ENCODE measurements at places on chromosomes 7 and 10. TPM values are rescaled to one million over a fixed set of nuclear protein-coding genes. Genes with fewer than 3 reads are reported as not detected.

DNA sequence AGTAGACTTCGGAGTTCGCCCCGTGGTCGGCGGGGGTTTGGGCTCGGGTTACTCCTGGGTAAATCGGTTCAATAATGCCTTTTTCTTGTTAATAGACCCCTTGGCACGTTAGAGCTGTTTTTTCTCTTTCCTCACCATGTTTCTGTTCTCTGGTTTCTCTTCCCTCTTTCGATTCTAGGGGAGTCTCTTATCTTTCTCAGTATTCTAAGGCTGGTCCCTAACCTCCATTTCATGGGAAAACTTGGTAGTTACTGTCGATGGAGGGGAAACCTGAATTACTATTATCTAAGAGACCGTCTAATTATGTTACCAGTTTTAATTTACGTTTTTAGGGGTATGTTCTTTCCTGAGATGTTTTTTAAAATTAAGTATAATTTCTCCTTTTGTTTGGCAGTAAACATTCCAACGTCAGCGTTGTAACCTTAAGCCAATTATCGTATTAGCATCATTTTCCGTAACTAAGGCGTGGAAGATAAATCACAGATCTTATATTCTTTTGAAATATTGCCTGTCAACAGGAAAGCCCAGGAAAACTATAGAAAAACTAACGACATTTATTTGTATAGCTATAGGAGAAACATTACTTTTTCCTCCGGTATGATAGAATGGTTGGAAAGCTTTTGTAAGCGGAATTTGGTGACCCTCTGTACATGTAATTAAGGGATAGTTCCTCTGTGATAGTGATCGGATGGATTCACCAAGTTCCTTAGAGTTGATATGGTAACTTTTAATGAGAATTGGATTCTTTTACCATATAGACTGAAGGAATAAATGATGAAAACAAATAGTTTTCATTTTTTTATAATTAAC lies 847 bp downstream of the BTAF1 start:
- H3K27me3 ChIP-seq = no peaks in the 10 kb centered on the region
- no peak for DNase-seq
- peaks cover 14% of the 10 kb centered on the region for H3K36me3 ChIP-seq
- H3K4me3 ChIP-seq = peak overlapping the region; percentile 88

GRCh38 chr7:104956753-104957450 lies 57.1 kb upstream of the KMT2E start:
- H3K4me1 ChIP-seq = peaks cover 47% of the 10 kb centered on the region
- H3K27me3 ChIP-seq = no peaks in the 10 kb centered on the region
- H3K4me3 ChIP-seq = peak overlapping the region; percentile 33
- H3K36me3 ChIP-seq = peaks cover 21% of the 10 kb centered on the region
- peak overlapping the region; percentile 94 for H3K27ac ChIP-seq
- peak; percentile 60 for DNase-seq

DNA sequence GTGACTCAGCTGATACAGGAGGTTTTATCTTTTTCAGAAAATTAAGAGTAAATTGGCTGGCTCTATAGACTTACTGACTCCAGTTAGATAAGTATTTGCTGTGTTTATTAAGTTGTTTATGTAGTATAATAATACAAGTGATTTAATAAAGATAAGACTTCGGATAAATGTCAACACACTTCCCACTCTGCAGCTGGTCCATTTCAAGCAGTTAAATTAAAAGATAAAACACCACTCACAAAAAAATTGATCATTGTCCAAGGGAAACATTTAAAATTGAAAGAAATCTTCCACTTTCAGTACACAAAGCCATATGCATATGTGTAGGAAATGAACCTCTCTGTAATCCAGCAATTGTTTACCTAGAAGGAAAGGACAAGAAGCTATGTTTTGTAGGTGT lies 106.1 kb upstream of the SP8 start:
- no peaks in the 10 kb centered on the region for H3K4me1 ChIP-seq
- H3K27me3 ChIP-seq = no peaks in the 10 kb centered on the region
- H3K36me3 ChIP-seq = no peaks in the 10 kb centered on the region
- H3K27ac ChIP-seq = no peak overlapping the region
- H3K4me3 ChIP-seq = no peak overlapping the region

- H3K4me1 ChIP-seq = peaks cover 27% of the 10 kb centered on the region
- peaks cover 18% of the 10 kb centered on the region for H3K36me3 ChIP-seq
- no peak overlapping the region for H3K4me3 ChIP-seq
- DNase-seq = no peak
These were observed 33.9 kb upstream of the PPIF start for GRCh38 chr10:79313320-79313719.

Gene IFIT2
- total RNA-seq = 27.7 TPM

DNA sequence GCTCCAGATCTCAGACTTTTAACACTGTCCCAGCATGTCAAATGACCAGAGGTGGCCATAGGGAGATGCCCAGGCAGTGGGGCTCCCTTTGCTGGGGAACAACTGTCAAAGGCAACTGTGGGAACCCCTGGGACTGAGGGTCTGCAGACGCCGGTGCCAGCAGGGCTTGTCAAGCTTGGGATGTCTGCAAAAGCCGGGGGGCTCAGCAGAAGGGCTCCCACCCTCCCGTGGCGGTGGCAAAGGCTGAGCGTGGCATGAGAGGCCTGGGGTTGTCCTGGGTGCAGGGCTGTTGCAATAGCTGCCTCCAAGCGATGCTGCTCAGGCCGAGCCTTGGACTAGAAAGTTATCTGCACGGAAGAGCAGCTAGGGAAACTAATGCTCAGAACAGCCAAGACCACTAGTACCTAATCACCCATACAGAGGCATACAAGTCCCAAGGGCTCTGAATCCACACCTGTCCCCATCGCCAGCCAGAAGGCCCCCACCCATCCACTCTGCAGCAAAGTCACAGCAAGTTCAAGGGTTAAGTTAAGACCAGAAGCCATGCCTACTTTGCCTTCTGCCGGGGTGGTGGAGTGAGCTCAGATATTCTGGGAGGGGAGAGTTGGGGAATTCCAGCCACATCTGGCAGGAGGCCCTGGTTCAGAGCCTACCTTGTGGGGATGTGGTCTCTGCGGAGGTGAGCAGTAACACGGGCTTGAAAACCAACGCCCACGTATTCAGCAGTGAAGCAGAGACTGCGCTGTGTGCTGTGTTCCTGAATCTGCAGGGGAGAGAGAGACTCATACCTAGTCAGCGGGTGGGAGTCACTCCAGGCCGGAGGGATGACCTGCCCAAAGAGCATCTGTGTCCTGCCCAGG lies 4.6 kb downstream of the SH2B2 start:
- no peaks in the 10 kb centered on the region for H3K36me3 ChIP-seq
- no peaks in the 10 kb centered on the region for H3K27me3 ChIP-seq
- peaks cover 24% of the 10 kb centered on the region for H3K4me1 ChIP-seq
- no peak overlapping the region for H3K4me3 ChIP-seq
- H3K27ac ChIP-seq = no peak overlapping the region
- DNase-seq = peak; percentile 61

- no peak overlapping the region for H3K4me3 ChIP-seq
- DNase-seq = no peak
- no peak overlapping the region for H3K27ac ChIP-seq
- H3K36me3 ChIP-seq = no peaks in the 10 kb centered on the region
- no peaks in the 10 kb centered on the region for H3K27me3 ChIP-seq
These were observed 546.4 kb upstream of the FZD8 start for GRCh38 chr10:36188461-36188860.

Gene OR2A42
- total RNA-seq = not detected

Gene LLCFC1
- total RNA-seq = not detected

Gene IKZF1
- 216 TPM for total RNA-seq

Gene SLC13A1
- not detected for total RNA-seq

- no peak overlapping the region for H3K4me3 ChIP-seq
- H3K36me3 ChIP-seq = no peaks in the 10 kb centered on the region
- peaks cover 10% of the 10 kb centered on the region for H3K27me3 ChIP-seq
- H3K27ac ChIP-seq = no peak overlapping the region
- H3K4me1 ChIP-seq = peaks cover 20% of the 10 kb centered on the region
These were observed 17.7 kb upstream of the FXYD4 start for GRCh38 chr10:43353495-43354329.

GRCh38 chr7:130266258-130266960 lies at the start of gene CPA2:
Gene CPA2, plus strand, starts transcription at chr7:130266863. Its CDS starts 19 bp downstream, at chr7:130266882.
- H3K4me1 ChIP-seq = no peaks in the 10 kb centered on the region
- no peaks in the 10 kb centered on the region for H3K36me3 ChIP-seq
- H3K27me3 ChIP-seq = peaks cover 1% of the 10 kb centered on the region
- DNase-seq = no peak
- H3K27ac ChIP-seq = no peak within 1 kb of the TSS

- no peak overlapping the region for H3K27ac ChIP-seq
- no peaks in the 10 kb centered on the region for H3K36me3 ChIP-seq
- peaks cover 37% of the 10 kb centered on the region for H3K4me1 ChIP-seq
- H3K4me3 ChIP-seq = no peak overlapping the region
- no peaks in the 10 kb centered on the region for H3K27me3 ChIP-seq
These were observed 61.3 kb downstream of the YKT6 start for GRCh38 chr7:44262031-44262430.

- H3K27ac ChIP-seq = no peak overlapping the region
- no peak overlapping the region for H3K4me3 ChIP-seq
- no peaks in the 10 kb centered on the region for H3K27me3 ChIP-seq
- no peaks in the 10 kb centered on the region for H3K4me1 ChIP-seq
These were observed 386.1 kb upstream of the COBL start for GRCh38 chr7:51702673-51703072.

Gene TMEM236
- total RNA-seq = 0.07 TPM

DNA sequence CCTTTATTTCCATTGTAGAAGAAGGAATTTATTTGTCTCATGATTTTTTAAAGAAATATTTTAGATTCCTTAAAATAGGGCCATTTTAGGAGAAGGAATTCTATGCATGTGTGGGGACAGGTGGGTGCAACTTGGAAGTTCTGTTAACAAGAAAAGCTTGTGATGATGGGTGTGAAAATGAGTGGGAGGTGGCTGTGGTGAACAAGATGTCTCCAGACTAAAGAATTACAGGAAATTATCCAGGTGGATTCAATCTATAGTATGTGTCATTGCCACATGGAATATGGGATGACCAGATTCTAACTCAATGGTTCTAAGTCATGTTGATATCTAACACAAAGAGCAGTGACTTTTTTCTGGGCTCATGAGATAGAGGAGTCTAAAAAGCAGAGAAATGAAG lies 229.6 kb upstream of the IGFBP3 start:
- H3K27ac ChIP-seq = no peak overlapping the region
- no peaks in the 10 kb centered on the region for H3K27me3 ChIP-seq
- no peaks in the 10 kb centered on the region for H3K36me3 ChIP-seq
- H3K4me1 ChIP-seq = peaks cover 4% of the 10 kb centered on the region

Gene NPVF
- total RNA-seq = not detected

Gene PDIA4
- 108 TPM for total RNA-seq

DNA sequence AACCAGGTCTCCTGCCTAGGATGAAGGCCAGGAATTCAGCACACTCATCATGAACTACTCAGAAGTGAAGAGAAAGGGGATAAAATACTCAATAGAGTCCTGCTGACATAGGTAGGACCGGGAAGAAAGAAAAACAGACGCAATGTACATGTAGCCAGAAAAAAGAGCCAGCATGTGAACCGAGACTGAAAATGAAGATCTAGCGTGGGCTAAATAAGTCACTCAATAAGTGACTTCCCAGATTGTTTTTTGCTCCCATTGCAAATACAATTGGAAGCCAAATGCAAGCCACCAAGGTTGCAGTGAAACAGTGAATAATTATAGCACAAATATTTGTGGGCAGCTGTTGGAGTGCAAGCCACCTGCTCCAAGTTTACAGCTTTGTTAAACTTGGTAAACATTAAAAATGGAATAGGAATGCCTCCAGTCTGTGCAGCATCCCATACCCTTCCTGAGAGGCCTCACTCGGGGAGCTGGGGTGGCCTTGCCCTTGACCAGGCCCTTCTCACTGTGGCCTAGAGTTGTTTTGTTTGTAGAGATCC lies 34.7 kb upstream of the HPS1 start:
- no peak for DNase-seq
- H3K4me3 ChIP-seq = no peak overlapping the region
- H3K27me3 ChIP-seq = peaks cover 6% of the 10 kb centered on the region
- H3K36me3 ChIP-seq = no peaks in the 10 kb centered on the region
- H3K27ac ChIP-seq = no peak overlapping the region

GRCh38 chr10:72948762-72949161 lies 5.8 kb downstream of the PLA2G12B start:
- H3K4me1 ChIP-seq = no peaks in the 10 kb centered on the region
- H3K4me3 ChIP-seq = no peak overlapping the region
- no peaks in the 10 kb centered on the region for H3K36me3 ChIP-seq
- no peak for DNase-seq
- peaks cover 8% of the 10 kb centered on the region for H3K27me3 ChIP-seq

- H3K4me3 ChIP-seq = no peak overlapping the region
- no peak for DNase-seq
- H3K27me3 ChIP-seq = peaks cover 42% of the 10 kb centered on the region
- peaks cover 3% of the 10 kb centered on the region for H3K4me1 ChIP-seq
- no peak overlapping the region for H3K27ac ChIP-seq
- H3K36me3 ChIP-seq = no peaks in the 10 kb centered on the region
These were observed 1.9 kb upstream of the ARHGAP22 start for GRCh38 chr10:48606530-48607355.

- H3K4me3 ChIP-seq = no peak overlapping the region
- H3K27ac ChIP-seq = no peak overlapping the region
- peaks cover 3% of the 10 kb centered on the region for H3K27me3 ChIP-seq
- H3K4me1 ChIP-seq = no peaks in the 10 kb centered on the region
- no peaks in the 10 kb centered on the region for H3K36me3 ChIP-seq
These were observed 69.8 kb downstream of the C10orf143 start for GRCh38 chr10:130040817-130041330.

GRCh38 chr10:102613785-102614184 lies 30.5 kb upstream of the TRIM8 start:
- no peak overlapping the region for H3K4me3 ChIP-seq
- H3K27ac ChIP-seq = peak overlapping the region; percentile 92
- no peaks in the 10 kb centered on the region for H3K27me3 ChIP-seq
- no peak for DNase-seq
- H3K36me3 ChIP-seq = peaks cover 1% of the 10 kb centered on the region
- peaks cover 41% of the 10 kb centered on the region for H3K4me1 ChIP-seq

GRCh38 chr7:83617858-83618257 lies 31.1 kb downstream of the SEMA3E start:
- no peaks in the 10 kb centered on the region for H3K36me3 ChIP-seq
- no peaks in the 10 kb centered on the region for H3K4me1 ChIP-seq
- no peak overlapping the region for H3K27ac ChIP-seq

Gene NANOS1
- 0.15 TPM for total RNA-seq

Gene SUFU
- total RNA-seq = 8.2 TPM

Gene GPR15LG
- total RNA-seq = not detected

Gene DDC
- not detected for total RNA-seq

- no peaks in the 10 kb centered on the region for H3K4me1 ChIP-seq
- H3K36me3 ChIP-seq = no peaks in the 10 kb centered on the region
- no peak overlapping the region for H3K27ac ChIP-seq
- no peak for DNase-seq
- no peaks in the 10 kb centered on the region for H3K27me3 ChIP-seq
These were observed 243.0 kb downstream of the PLXDC2 start for GRCh38 chr10:20059084-20059835.

- peaks cover 8% of the 10 kb centered on the region for H3K36me3 ChIP-seq
- H3K27me3 ChIP-seq = no peaks in the 10 kb centered on the region
- H3K4me1 ChIP-seq = peaks cover 29% of the 10 kb centered on the region
- peak overlapping the region; percentile 92 for H3K4me3 ChIP-seq
These were observed 2.5 kb downstream of the P4HA1 start for GRCh38 chr10:73093922-73094850.

GRCh38 chr10:135132-135600 lies at the start of gene ZMYND11:
Gene ZMYND11, plus strand, starts transcription at chr10:135455. Its CDS starts 44,558 bp downstream, at chr10:180013.
- H3K4me1 ChIP-seq = peaks cover 25% of the 10 kb centered on the region
- H3K27me3 ChIP-seq = no peaks in the 10 kb centered on the region
- DNase-seq = peak; percentile 68
- H3K36me3 ChIP-seq = no peaks in the 10 kb centered on the region
- peak within 1 kb of the TSS; percentile 90 for H3K27ac ChIP-seq

Gene STEAP1
- total RNA-seq = 0.50 TPM

Gene NXPH1
- total RNA-seq = not detected

All from activated CD4-positive, alpha-beta memory T cell treated with anti-CD3 and anti-CD28 coated beads for 36 hours (primary cell).